Activated CD4-positive, alpha-beta memory T cell treated with anti-CD3 and anti-CD28 coated beads for 36 hours (primary cell): ENCODE measurements at places on chromosomes 3 and 15.
A peak's percentile ranks its signal among the peaks of the same experiment; 100 is the strongest.

- no peak for DNase-seq
Observed at GRCh38 chr3:122857019-122857418, 62.1 kb downstream of the SLC49A4 start.

- no peak for DNase-seq
Observed at GRCh38 chr15:99134317-99134821, 29.5 kb downstream of the SYNM start.

- no peak for DNase-seq
Observed at GRCh38 chr15:82850731-82851130, 41.3 kb downstream of the WHAMM start.

DNA sequence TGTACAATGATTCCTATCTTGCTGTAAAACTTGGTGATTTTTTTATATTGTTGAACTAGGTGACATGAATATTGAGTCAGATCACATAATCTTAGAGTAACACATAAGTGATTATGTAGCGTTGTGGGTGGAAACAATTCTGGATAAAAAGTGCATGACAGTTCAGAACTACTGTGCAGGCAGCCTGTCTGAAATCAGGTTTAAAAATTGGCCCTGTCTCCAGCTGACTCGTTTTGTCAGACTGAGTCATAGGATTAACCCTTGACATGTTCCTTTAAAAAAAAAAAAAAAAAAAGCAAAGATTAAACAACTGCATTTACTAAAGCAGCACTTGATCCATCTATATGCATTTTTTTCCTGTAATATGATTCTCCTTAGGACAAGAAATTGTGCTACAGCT, 160.0 kb upstream of the CGNL1 start:
- peak; percentile 15 for DNase-seq

- DNase-seq, result no peak
Observed at GRCh38 chr3:12476238-12476897, 7.9 kb upstream of the TSEN2 start.

DNA sequence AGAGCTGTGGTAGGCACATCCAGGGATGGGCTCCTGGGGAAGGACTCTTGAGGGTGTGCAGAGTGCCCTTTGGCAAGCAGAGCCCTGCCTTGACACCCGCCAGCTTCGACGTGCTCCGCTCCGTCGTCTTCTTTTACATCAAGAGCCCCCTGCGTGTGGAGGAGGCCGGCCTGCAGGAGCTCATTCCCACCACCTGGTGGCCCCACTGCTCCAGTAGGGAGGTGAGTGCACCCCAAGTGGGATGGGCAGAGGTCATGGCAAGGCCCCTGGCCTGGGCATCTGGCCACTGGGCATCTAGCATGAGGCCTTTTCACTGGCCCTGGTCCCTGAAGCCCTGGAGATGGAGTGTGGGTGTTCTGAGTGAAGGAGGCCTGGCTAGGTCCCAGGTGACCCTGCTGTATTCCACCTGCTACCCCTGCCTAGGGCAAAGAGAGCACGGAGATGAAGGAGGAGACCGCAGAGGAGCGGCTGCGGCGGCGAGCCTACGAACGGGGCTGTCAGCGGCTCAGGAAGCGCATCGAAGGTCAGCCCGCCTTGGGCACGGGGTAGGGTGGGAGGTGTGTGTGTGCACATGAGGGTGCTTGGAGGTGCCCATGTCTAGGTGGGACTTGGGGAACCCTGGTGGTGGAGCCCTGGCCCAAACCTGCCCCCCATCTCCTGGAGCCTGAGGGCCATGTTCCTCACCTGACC, 12.2 kb downstream of the RNF123 start:
- DNase-seq, result no peak

GRCh38 chr3:187737368-187738070, 7.7 kb downstream of the BCL6 start:
- DNase-seq, result peak; percentile 79

- DNase-seq, result no peak
Observed at GRCh38 chr3:5202222-5202621, 14.7 kb downstream of the EDEM1 start.

DNA sequence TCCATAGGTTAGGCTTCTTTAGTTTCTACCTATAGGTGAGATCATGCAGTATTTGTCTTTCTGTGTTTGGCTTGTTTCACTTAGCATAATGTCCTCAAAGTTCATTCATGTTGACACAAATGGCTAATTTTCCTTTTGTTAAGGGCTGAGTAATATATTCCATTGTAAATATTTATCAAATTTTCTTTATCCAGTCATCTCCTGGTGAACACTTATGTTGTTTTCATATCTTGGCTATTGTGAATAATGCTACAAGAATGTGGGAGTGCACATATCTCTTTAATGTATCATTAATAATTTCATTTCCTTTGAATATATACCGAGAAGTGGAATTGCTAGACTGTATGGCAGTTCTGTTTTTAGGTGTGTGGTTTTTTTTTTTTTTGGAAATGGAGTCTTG, 250.9 kb upstream of the SEMA6D start:
- no peak for DNase-seq

- DNase-seq, result no peak
Observed at GRCh38 chr3:136932978-136933772, 24.6 kb upstream of the IL20RB start.

DNA sequence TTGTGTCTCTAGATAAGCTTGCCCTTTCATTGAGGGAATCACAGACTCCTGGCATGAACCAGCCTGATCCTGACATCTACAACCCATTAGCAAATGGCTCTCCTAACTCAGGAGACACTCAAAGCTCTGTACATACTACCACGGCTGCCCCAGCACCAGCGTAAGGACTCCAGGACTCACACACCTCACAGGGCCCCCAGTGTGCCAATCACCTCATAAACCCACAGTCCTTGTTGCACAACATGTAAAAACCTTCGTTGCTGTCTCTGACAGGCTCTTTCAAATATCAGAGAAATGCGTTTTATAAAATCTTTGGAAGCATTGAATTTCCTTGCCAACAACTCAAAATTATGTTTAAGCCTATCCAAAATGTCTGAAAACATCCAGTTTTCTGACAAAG, 7.3 kb downstream of the FYCO1 start:
- no peak for DNase-seq

- DNase-seq, result no peak
Observed at GRCh38 chr3:100910986-100911385, 82.2 kb downstream of the ABI3BP start.

GRCh38 chr15:52642386-52643361, 36.5 kb downstream of the ATOSA start:
- no peak for DNase-seq
